Activated CD4-positive, CD25-positive, alpha-beta regulatory T cell treated with anti-CD3 and anti-CD28 coated beads, Interleukin-2, amount 50 U/mL, for 24 hours (primary cell): ENCODE measurements at places on chromosomes 3 and 15.
A peak's percentile ranks its signal among the peaks of the same experiment; 100 is the strongest.

DNA sequence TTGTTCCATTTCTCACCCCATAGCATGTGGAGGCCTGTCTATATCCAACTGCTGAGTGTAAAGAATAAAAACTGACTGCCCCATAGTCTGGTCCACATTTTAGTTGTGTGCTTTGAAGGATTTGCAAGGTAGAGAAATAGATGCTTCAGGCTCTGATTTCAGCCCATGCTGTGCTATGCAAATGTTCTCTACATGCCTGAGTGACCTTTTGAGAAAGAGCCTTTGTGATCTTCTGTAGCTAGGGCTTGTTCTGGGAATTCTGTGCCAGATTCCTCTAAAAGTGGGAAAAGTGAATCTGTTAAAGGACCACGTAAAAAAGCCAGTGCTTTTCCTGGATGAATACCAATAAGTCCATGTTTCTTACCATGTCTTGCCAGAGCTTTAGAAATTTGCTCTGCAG, 5.2 kb downstream of the KCTD6 start:
- ATAC-seq, result no peak

- ATAC-seq, result no peak
These were observed 463.1 kb upstream of the NECTIN3 start for GRCh38 chr3:110608566-110608965.

GRCh38 chr3:44983484-44983941, 7.5 kb downstream of the EXOSC7 start:
- no peak for ATAC-seq

DNA sequence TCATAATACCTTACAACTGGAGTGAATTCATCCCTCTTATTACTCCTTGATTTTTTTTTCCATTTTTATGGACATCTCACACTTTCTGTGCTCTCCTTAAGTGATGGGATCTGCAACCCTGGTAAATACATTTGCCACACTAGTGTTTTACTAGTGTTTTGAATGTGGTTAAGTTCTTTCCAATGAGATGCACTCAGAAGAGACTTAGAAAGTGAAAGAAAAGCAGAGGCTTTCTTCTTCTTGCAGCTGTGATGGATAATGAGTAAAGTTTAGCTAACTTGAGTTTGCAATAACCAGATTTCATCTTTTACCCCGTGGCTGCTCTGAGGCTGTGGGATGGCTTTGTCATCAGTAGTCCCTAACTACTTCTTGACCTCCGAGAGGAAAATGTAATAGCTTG, 1248.4 kb downstream of the NSUN3 start:
- ATAC-seq, result no peak

DNA sequence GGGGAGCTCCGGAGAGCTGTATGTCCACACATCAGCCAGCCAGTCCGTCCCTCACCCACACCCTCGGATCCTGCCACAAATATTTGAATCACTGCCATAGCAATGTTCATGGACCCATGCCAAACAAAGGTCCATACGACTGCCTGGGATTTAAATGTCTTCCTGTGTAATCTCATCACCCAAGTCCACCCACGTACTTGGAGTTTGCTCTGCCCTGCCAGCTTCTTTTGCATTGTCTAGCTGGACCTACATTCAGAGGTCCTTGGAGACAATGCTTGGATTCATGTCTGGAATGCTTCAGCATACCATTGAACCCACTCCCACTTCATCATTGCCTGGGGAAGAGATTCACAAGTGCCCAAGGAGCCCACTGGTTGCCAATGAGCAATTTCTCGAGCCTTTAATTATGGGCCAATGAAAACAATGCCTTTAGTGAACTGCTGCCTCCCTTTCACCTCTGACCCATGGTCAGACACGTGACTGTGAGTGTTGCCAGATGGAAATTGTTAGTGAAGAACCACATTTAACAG, 90.4 kb upstream of the PHLDB2 start:
- ATAC-seq, result no peak

GRCh38 chr15:69718916-69719315, 266.3 kb downstream of the RPLP1 start:
- ATAC-seq, result no peak

DNA sequence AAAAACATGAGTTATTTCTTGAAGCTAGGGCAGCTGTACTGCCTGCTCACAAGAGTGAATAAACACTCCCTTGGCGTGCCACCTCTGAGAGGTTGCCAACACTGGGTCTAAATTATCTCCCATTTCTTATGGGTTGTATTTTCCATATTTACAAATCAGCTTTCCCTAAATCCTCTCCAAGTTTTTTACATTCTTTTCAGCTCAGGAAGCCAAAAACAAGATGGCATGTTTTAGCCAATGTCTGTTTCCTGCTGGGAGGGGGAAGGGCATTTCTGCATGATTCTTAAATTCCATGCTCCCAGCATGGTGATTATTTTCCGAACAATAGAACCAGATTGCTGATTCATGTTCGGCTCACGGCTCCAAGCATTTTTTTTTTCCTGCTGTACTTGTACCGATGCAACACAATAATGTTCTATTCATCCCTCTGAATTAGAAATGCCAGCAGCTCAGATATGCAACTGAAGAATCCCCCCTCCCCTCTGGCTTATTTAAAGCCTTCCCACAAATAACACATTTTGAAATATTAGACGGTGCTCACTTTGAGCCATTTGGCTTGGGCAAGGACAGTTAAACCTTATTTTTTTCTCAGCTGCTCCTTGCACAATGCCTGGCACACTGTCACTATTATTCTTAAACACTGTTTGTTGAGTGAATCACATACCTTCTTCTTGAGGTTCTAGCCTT, 252.5 kb downstream of the THRB start:
- ATAC-seq, result no peak

- ATAC-seq, result no peak
These were observed 52.7 kb downstream of the RAD54L2 start for GRCh38 chr3:51591231-51591630.

GRCh38 chr3:146523531-146523930, 20.9 kb downstream of the PLSCR1 start:
- ATAC-seq, result no peak

DNA sequence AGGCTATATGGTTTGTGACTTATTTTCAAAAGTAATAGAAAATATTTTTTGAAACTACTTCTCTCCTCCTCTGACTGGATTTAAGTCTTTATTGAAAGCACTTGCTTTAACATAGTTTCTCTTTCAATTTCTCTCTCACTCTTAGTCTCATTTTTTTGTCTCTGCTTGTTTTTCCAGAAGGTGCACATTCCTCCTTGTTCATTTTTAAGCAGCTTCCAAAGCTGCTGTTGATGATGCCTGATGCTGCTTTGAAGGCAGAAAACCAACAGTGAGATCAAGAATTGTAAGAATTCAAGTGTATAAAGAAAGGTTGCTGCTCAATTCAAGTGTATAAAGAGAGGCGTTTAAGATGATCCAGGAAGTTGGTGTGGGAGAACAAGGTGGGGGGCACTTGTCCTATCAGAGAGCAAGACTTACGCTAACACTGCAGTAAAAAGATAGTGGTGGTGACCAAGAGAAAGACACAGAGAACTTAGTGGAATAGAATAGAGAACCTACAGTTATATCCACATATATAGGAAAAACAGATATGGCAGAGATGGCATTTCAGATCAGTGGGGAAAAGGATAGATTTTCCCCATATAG, 12.1 kb downstream of the NR2C2 start:
- peak; percentile 53 for ATAC-seq

GRCh38 chr3:131731709-131732108, 228.9 kb upstream of the MRPL3 start:
- ATAC-seq, result peak; percentile 26

GRCh38 chr3:18199757-18200156, 225.4 kb downstream of the SATB1 start:
- ATAC-seq, result no peak

- ATAC-seq, result no peak
These were observed 275.8 kb downstream of the SQOR start for GRCh38 chr15:45910671-45911070.

- no peak for ATAC-seq
These were observed 20.8 kb upstream of the TNIK start for GRCh38 chr3:171481011-171481410.

DNA sequence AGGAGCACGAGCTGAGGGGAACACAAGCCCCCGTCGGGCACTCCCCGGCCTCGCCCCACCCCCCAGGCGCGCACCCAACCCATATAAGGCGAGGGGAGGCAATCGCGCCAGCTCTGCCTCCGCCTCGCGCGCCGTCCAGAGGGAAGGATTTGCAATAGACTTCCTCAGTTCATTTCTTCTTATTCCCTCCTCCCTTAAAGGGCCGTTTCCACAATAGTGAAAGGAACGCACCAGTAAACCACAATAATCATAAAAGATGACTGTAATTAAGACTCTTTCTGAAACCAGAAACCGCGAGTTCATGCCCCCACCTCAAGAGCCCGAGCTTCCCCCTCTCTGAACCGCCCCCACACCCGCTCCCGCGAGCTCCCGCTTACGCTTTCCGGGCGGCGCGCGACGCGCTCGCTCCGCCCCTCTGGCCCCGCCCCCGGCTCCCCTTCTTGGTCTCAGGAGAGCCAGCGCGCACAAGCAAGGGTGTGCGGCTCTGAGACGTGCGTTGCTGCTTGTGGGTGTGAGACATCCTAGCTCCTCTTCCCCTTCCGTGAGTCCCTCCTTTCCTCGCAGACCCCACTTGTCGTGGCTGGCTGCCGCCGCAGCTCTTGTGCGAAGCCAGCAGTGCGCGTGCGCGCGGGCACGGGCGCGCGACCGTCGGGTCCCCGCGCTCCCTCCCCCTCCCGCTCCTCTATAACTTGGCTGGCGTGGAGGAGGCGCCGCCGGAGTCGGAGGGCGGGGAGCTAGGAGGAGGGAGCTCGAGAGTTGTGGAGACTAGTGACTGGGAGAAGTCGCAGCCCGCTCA, at the start of gene DIPK2A:
Gene DIPK2A (plus strand): TSS at position 465 of the 796 bp plus-strand sequence. CDS start 510 bp downstream, outside the sequence.
- peak; percentile 69 for ATAC-seq

DNA sequence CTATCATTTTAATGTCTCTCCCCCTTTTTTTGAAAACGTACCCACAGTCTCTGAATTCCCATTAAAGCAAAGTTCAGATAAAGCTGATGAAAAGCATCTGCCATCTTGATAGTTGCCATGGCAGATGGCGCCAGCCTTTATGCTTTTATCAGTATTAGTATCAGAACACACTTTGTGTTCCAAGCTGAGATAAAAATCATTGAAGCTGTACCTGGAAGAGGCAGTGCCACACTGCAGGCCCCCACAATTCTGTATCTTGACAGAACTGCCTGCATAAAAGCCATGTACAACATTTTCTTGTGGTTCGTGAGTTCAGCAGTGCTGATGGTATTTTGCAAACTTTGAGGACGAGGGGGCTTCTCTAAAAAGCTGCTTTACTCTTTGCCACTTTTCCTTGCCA, 311.7 kb downstream of the SATB1 start:
- no peak for ATAC-seq

DNA sequence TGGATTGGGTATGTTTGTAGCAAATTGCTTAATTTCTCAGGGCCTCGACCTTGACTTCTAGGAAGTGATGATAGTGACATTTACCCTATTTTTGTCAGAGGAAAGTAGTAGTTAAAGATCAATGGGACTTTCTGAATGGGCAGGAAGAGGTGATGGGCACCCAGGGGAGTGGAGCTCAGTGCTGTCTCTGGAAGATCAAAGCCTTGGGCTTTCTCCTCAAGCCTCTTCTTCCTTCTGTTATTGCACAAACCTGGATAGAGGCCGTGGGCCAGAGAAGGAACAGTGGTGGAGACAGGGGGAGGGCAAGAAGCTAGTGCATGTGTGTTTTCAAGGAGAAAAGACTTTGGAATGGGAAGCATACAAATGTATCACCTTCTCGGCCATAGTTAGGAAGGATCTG, 44.9 kb upstream of the EOMES start:
- ATAC-seq, result no peak

GRCh38 chr3:25288413-25288812, 139.7 kb upstream of the RARB start:
- ATAC-seq, result no peak

DNA sequence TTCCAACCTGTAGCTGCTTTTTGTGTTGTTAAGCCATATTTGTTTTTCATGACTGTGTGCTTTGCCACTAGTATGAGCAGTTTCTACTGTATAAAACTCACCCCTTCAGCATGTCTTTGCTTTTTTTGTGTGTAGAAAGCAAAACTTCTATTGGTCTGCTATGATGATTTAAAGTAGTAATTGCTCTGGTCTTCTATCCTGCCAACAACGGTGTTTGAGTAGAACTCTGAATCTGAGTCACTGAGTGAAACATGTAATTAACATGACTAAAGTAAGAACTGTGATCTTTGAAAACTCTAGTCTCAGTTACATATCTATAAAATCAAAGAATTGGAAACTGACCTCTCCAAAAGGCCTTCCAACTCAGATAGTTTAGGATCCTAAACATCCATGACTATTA, 133.6 kb downstream of the TPRG1 start:
- ATAC-seq, result peak; percentile 85

DNA sequence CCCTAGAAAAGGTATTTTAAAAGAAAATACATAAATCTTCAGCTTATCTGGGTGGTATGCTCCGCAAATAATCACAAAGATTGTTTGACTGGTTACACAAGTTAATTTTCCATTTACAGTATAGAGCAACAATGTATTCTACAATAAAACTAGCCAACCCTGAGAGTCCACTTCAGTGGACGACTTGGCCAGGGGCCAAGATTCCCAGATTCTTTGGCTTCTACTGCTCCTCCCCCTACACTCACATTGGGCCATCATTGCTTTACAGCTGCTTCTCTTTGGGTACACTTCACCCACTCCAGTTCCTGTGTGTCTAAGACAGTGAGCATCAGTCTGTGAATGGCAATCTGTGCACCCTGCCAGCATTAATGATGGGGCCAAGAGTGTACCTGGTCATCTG, 17.2 kb upstream of the PRICKLE2 start:
- ATAC-seq, result no peak

DNA sequence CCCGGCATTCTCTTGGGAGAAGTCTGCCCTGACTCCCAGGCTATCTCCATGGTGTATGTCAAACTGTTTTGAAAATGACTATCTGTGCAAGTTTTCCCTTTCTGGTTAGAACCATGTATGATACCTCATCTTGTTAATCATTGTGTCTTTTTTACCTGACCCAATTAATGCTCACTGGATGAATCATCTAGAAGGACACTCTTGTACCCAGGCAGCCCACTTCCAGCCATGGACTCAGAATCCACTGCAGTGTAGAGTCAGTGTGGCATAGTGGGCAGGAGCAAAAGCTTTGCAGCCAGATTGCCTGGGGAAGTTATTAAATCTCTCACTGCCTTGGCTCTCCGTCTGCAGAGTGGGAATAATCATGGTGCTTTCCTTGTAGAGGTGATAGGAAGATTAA, 1.2 kb downstream of the FAM3D start:
- no peak for ATAC-seq

- ATAC-seq, result peak; percentile 83
These were observed 9.1 kb downstream of the BCL2L10 start for GRCh38 chr15:52103217-52104207.
